ENCODE measurements at places on chromosomes 3 and 15.

- DNase-seq, result no peak
These were observed 449.1 kb downstream of the IL5RA start for GRCh38 chr3:2661078-2661477.

DNA sequence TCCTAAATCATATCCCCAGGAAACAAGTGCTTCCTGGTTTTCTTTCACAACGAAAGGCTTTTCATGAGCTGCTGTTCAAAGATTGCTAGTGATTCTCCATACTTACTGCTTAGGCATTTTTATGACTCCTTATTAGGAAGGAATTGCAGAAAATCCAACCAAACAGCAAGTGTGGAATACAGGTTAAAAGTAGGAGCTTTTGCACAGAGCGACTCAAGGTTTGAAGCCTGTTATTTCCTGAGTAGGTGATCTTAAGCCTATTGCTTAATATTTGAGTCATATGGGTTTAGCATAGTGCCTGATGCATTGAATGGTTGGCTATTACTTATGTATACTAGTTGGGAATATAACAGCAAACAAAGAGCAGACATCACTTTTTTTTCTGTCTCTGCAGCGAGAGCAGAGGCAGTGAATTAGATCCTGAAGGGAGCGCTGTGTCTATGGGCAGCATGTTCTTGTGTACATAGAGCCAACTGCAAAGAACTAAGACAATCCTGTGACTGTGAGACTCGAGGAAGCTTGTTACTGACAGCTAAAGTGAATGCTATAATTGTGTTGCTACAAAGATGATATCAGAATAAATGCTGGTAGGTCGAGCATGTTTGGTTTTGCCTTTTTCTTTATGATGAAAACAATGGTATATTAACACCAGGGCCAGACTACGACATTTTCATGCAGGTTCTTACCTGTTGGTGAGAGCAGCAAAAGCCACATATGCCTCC, 6.3 kb downstream of the TM4SF1 start:
- DNase-seq, result no peak

- DNase-seq, result no peak
These were observed 28.5 kb downstream of the TBC1D23 start for GRCh38 chr3:100289339-100289738.

- DNase-seq, result no peak
These were observed 271.4 kb downstream of the CLSTN2 start for GRCh38 chr3:140206196-140207040.

GRCh38 chr3:128665362-128666021, 14.9 kb upstream of the RPN1 start:
- no peak for DNase-seq

- no peak for DNase-seq
These were observed 22.9 kb downstream of the MBNL1 start for GRCh38 chr3:152291649-152292066.

- DNase-seq, result no peak
These were observed 56.9 kb downstream of the LRCH3 start for GRCh38 chr3:197847866-197848401.

DNA sequence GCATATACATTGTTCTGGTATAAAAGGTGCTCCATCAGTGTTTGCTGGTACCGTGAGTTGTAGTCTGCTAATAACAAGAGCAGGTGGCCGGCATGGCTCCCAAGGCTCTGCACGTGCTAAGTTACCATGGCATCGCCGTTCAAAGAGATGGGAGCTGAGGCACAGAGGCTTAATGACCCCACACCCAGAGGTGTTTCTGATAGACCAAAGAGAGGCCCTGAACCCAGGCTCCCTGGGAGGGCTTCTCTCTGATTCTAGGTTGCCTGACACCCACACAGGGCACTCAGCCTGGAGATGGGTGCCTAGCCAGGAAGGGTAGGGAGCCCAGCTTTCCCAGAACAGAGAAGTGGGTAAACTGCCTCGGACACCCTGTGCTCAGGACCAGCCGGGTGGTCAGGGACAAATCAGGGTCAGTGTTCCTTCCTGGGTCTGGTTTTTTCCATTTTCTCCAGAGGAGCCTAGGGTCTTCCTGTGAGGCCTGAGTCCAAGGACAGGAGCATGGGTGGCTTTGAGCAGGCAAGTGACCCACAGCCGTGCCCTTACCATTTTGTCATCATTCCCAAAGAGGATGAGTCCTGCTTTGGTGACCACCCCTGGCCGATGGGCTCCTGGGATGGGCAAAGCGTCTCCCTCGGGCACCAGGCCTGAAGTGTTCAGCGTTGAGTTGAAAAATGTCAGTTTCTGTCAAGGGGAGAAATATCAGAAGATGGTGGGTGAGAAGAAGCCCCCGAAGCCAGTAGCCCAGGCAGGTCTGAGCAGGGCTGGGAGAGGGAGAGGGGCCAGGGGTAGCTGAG, 27.3 kb downstream of the ALDH1L1 start:
- DNase-seq, result no peak

- DNase-seq, result no peak
These were observed 51.0 kb downstream of the ALCAM start for GRCh38 chr3:105417525-105418289.

DNA sequence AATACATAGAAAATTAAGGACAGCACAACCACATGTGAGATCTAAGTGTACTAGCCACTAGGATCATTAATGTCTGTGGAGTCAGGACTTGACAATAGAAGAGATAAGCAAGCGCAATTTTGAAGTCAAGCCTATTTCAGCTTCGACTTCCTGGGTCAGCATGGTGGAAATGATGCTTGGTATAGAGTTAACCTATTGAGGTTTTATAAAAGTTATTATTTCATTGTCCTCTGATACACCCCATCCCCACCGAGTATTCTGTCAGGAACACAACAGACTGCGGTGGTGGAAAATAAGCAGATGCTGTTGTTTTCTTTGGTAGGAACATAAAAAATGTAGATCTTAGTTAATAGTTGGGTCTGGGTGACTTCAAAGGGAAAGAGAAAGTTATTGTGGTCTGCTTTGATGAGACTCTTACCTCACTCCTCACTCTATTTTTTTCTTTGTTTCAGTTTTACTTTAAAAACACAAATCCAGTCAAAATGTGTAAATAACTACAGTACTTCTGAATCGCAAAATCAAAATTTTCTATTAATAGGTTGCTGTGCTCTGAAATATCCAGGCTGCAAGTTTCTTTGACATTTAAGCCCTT, 82.1 kb downstream of the IL5RA start:
- no peak for DNase-seq

GRCh38 chr3:140224307-140224706, 289.3 kb downstream of the CLSTN2 start:
- no peak for DNase-seq
